SJCRH30 (cell line): ENCODE measurements at places on chromosomes 6 and 20. TPM values are rescaled to one million over a fixed set of nuclear protein-coding genes. Genes with fewer than 3 reads are reported as not detected.

GRCh38 chr6:117992856-117993255, 85.8 kb downstream of the SLC35F1 start:
- H3K27ac ChIP-seq = no peak overlapping the region
- DNase-seq = no peak
- no peak overlapping the region for H3K4me3 ChIP-seq

- no peaks in the 10 kb centered on the region for H3K36me3 ChIP-seq
- H3K27ac ChIP-seq = no peak overlapping the region
- no peaks in the 10 kb centered on the region for H3K27me3 ChIP-seq
- H3K4me1 ChIP-seq = no peaks in the 10 kb centered on the region
Measured at GRCh38 chr6:105786890-105787655, 299.1 kb upstream of the PRDM1 start.

DNA sequence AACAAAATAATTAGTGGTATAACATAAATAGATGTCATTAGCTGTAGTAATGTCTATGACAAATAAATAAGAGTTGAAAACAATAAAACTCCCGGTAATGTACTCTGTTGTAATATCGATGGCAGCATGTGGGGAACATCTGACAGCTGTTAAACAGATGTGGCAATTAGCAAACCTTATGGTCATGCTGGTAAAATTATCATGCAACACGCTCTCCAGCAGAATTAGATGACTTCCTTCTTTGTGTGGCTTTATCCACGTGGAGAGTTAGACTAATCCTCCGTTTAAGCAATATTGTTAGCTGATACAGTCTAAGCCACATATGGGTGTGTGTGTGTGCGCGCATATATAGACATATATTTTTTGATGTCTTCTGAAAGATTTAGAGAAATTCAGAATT, 77.7 kb upstream of the ZFP64 start:
- H3K4me3 ChIP-seq = peak overlapping the region; percentile 17
- H3K27ac ChIP-seq = peak overlapping the region; percentile 84
- peak; percentile 96 for DNase-seq
- no peaks in the 10 kb centered on the region for H3K27me3 ChIP-seq

The XKR7 gene
- 0.02 and 0.03 TPM in 2 replicates for total RNA-seq

GRCh38 chr20:61584851-61585250, 332.8 kb downstream of the CDH4 start:
- no peaks in the 10 kb centered on the region for H3K36me3 ChIP-seq
- no peak for DNase-seq
- H3K4me3 ChIP-seq = no peak overlapping the region
- H3K27me3 ChIP-seq = peaks cover 38% of the 10 kb centered on the region
